ENCODE measurements at places on chromosomes 4 and X.

DNA sequence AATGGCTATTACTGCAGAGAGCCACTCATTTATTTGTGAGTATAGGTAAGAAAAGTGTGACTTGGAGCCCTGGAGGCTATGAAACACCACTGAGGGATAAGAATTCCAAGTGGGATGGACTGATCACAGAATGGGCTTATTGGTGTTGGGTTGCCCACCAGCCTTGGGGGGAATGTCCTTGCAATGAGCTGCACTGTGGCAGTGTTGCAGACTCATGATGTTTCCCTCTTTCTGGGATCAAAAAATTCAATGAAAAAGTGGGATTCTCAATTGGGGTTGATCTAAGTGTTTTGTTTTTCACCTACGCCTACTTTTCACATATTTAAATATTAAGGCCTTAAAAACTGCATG is 1024.5 kb upstream of the PCDH10 start:
- no peak for DNase-seq

GRCh38 chr4:133095591-133095990 is 53.5 kb upstream of the PCDH10 start:
- no peak for DNase-seq

- no peak for DNase-seq
Measured at GRCh38 chr4:1851575-1852410, 4.2 kb downstream of the LETM1 start.

DNA sequence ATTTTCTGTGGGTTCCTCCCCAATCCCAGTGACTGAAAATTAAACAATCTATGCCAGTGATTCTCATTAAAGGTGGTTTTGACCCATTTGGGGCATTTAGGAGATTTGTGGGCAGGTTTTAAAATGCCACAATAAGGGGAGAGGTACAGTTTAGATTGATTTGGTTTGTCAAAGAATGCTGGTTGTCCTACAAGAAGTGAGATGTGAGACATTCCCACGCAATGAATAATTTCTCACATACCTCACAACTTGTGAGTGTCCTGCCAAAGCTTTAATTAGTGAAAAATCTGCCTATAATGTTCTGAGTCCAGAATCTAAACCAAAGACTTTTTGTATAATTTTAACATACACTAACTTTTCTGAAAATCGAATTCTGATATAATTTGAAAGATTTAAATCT is 199.4 kb downstream of the MAPK10 start:
- DNase-seq = no peak

GRCh38 chr4:65623506-65623905 is 46.8 kb downstream of the EPHA5 start:
- DNase-seq = no peak

DNA sequence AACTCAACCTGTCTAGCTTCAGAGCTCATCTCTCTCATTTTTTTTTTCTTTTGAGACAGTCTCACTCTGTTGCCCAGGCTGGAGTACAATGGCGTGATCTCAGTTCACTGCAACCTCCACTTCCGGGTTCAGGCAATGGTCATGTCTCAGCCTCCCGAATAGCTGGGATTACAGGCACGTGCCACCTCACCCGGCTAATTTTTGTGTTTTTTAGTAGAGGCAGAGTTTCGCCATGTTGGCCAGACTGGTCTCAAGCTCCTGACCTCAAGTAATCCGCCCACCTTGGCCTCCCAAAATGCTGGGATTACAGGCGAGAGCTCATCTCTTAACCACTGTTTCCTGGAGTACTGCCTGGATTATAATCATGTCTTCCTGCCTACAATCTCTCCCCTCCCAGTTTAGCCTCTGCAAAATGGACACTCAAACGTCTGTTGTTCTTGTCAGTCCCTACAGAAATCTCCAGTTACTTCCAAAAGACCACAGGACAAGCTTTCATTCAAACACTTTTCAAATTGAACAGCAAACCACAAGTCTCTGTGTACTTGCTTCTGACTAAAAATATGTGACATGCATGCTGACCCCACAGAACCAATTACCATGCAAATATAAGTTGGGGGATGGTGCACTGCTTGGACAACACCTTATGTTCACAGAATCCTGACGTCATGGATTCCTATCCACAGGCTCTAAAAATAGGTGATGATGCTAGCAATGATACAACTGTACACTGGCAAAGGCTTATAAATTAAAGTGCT is 137.2 kb downstream of the SH3KBP1 start:
- DNase-seq = no peak

GRCh38 chr4:48509543-48509942 is 19.5 kb downstream of the ZAR1 start:
- no peak for DNase-seq

DNA sequence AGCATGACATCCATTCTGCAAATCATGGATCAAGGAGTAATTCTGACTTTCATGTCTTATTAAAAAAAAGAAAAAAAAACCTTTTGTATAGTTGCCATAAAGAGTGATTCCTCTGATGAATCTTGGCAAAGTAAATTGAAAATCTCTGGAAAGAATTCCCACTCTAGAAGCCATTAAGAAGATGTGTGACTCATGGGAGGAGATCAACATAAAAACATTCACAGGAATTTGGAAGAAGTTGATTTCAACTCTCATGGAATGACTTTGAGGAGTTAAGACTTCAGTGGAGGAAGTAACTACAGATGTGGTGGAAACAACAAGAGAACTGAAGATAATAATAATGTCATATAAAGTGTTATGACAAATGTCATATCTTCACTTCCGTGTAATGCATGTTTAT is 204.2 kb downstream of the PABPC4L start:
- DNase-seq = no peak

DNA sequence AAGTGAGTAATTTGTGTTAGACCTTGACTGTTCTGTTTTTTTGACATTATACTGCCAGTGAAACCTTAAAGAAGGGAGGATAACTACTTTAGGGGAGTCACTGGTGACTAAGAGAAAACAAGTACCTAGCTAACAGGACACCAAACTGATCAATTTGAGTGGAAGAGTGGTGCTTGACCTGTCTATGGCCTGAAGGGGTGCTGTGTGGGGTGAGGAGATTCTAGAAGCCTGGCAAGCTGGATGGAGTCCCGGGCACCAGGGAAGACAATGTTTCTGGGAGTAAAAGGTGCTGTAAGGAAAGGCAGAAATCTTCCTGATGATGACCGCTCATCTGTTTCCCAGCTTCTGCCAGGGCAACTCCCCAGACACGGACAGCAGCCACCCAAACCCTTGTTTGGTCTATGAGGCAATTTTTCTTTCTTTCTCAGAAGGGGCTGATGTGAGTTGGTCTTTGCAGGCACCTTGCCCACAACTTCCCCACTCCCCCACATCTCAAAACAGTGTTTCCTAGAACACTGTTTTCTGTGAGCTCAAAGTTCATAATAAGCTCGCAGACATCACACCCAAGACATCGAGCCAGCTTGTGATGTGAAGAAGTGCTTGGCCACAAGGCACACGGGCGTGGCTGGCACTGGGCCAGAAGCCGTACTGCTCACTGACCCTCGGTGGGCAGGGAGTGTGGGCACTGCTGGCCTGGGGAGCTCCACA is 4.6 kb downstream of the TXK start:
- peak; percentile 51 for DNase-seq

DNA sequence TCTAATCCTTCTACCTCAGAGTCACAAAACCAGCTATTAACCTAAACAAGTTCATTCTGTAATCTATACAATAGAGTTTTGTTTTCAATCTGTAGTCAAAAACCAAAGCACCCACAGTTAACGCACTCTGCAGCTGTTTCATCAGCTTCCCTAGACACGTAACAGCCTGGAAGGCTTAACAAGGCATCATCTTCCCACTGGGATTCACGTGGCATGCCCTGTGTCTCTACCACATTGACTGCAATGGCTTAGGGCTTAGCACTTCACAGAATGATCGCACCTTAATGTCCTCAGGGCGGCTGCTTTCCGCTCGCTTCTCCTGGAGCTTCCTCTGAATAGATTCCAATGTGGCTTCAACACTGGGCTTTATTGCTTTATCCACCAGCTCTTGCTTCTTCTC is 49.7 kb upstream of the NAP1L5 start:
- no peak for DNase-seq

GRCh38 chr4:74410272-74410671 is 34.7 kb upstream of the AREG start:
- no peak for DNase-seq

- no peak for DNase-seq
Measured at GRCh38 chr4:41327770-41328169, 71.0 kb downstream of the UCHL1 start.

- DNase-seq = no peak
Measured at GRCh38 chr4:99759988-99760387, 56.6 kb upstream of the DAPP1 start.

DNA sequence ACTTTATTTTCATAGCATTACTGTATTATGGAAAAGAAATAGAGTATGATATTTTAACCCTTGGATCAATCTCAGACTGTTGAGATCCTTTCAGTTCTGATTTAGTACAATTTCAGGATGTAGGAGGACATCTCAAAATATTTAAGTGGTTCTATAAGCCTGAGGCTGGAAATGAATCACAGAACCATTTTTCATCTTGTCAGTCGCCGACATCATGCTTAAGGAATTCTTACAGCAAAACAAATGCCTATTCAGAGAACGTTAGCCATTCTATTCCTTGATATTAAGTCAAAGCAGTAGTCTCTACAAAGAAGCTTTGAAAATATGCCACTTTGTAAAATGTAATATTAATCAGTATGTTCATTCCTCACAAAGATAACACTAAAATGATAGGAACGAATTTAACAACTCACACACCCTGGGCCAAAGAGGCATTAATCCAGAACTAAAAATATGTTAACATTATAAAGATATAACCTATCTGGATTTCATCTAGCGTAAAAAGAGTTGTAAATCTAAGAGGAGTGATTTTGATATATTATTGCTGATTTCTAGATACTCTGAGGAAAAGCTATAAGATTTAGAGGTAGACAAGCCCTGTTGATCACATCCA is 152.0 kb downstream of the GASK1B start:
- no peak for DNase-seq

GRCh38 chrX:120749141-120749846 is 119.4 kb upstream of the C1GALT1C1 start:
- no peak for DNase-seq

- no peak for DNase-seq
Measured at GRCh38 chr4:98516441-98517217, 141.8 kb downstream of the TSPAN5 start.

DNA sequence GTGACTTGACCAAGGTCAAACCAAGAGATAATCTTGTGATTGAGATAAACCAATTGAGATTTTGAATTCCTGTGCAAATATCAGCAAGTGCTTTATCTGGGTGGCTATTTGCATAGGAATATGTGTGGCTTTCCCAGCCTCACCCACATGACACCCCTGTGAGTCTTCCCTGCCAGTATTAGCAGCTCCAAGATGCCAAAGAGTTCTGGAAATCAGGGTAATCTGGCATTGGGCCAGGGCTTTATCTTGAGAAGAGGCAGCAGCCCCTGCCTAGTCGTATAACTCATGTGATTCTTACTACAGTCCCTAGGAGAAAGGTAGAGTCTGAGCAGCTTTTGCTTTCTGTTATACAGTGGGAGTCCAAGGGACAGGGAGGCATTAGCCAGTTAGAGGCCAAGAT is 87.7 kb downstream of the RLIM start:
- no peak for DNase-seq

- no peak for DNase-seq
Measured at GRCh38 chrX:3585719-3586118, 127.7 kb downstream of the PRKX start.

- DNase-seq = no peak
Measured at GRCh38 chr4:77623091-77623490, 17.5 kb downstream of the CXCL13 start.

GRCh38 chr4:135050086-135050717 is 848.6 kb upstream of the PABPC4L start:
- no peak for DNase-seq

DNA sequence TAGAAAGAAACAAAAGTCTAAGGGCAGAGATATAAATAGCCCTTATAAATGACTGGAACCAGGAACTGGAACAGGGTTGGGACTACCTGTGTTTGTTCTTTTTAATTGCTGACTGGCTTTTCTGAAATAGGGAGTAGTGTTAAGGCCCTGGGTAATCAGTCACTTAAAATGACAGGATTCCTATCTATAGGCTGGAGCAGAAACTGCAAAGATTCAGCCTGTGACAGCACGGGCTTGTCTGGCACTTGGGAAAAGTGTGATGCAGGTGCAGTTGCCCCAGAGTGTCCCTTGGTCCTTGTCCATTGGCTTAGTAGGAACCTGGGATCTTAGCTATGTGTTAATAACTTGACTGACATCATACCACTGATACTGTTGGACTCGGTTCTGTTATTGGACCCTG is 14.7 kb upstream of the PLAC8 start:
- DNase-seq = no peak

DNA sequence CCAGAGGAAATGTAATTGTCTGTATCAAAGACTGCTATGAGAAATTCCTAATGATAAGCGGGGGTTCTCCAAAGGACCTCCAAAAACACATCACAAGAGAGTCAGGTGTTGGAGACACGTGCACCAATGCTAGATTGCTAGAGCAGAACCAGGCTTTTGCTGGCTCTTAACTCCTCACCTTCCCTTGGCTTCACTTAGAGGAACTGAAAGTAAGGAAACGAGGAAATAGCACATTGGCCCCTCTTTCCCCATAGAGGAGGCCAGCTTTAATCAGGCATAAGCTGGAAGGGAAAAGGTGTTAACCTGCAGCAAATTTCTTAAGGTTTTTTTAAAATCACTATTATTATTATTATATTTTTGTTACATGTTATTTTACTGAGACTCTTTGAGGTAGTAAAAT is 13.6 kb downstream of the OTC start:
- DNase-seq = no peak

DNA sequence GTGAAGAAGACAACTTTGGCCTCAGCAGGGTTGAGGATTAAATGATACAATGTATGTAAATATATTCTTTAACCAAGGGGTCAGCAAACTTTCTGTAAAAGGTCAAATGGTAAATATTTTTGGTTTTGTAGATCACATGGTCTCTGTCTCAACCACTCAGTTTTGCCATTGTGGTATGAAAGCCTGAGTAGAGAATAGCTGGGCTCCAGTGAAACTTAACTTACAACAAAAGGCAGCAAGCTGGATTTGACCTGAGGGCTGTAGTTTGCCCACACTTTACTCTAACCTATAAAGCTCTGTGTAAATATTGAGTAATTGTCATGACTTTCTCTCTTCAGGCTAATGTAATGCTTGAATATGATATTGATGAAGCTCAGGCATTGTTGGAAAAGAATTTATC is 19.6 kb downstream of the VBP1 start:
- no peak for DNase-seq

- no peak for DNase-seq
Measured at GRCh38 chr4:54372951-54373350, 143.9 kb downstream of the PDGFRA start.

DNA sequence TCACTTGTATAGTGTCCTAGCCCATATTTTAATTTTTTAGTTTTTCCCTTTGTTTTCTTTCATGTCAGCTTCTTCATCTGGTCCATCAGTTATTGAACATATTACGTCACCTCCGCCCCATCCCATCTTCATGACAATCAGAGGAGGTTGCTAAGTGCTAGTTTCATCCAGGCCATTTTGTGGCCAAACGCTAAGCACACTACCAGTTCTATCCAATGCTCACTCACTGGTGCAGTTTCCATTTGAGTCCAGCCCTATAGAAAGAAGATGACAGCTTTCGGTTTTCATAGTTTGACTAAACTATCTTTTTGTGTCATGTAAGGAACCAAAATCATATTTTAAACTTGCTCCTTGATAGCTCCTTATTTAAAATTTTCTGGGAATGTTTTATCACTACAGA is 304.2 kb downstream of the TENM3 start:
- no peak for DNase-seq

Data from mucosa of gallbladder (tissue), 1 donor.